ENCODE measurements at places on chromosomes 2 and 18.
A peak's percentile ranks its signal among the peaks of the same experiment; 100 is the strongest.

GRCh38 chr2:196925768-196926561 is 542 bp downstream of the PGAP1 start:
- DNase-seq = peak; percentile 49

DNA sequence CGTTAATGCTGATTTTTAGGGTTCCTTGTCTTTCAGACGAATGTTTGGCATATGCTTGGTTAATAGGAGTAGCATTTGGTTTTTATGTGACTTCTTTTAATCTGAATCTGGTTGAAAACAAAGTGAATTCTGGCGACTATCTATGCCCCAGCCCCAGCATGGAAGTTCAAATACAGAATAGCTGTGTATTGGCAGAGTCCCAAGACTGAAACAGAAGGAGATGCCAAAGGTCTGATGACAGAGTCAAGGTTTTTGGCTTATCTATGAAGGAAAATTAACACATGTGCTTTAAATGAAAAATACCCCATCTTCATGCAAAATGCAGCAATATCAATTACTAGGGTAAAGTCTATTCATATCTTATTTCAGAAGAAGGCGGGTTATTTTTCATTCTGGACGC is 734.8 kb upstream of the NXPH2 start:
- no peak for DNase-seq

GRCh38 chr2:46569766-46570165 is 90.4 kb downstream of the TMEM247 start:
- DNase-seq = no peak

DNA sequence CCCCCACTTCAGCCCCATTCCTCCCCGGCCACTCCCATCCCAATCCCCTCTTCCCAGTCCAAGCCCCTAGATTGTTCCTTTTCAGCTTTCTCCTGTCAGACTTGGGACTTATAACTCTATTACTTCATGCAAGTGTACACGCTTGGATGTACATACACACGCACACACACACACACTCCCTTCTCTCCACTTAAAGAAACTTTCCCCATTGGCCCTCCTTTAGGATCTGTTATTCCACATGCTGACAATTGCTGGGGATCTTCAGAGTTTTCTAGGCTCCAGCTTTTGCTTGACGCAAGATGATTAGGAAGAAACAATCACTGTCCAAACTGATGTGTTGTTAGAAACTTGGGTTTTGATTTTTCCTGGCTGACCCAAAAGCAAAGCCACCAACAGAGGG is 75.4 kb downstream of the CDK15 start:
- no peak for DNase-seq

GRCh38 chr2:61898810-61899209 is 6.7 kb upstream of the COMMD1 start:
- DNase-seq = no peak

- no peak for DNase-seq
These were observed 55.7 kb upstream of the LYPD1 start for GRCh38 chr2:132725748-132726147.

GRCh38 chr2:33084433-33084832 is 137.7 kb downstream of the LTBP1 start:
- no peak for DNase-seq

DNA sequence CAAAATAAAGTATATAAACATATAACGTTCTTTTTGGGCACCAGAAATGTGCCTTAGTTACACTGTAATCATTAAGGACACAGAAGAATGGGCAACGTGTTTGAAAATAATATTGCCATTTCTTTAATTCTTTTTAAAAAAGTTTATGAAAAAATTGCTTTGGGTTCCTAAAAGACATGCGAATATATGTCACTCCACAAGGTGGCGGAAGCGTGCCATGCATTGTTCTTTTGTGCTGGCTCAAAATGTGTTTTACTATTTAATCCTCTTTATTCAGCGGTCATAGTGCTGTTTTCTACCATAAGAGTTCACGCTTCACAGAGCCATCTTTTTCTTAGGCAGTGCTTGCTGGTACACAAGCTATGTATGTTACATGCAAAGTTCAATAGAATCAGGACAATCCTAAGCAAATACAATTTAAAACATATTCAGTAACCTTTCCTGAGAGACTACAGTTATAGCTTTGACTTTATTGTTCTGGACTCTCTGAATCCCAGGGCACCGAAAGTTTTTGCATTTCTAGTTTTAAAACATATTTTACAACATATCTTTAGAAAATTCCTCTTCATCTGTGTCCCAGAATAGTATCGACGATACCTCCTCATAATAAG is 147.8 kb upstream of the ERBB4 start:
- DNase-seq = peak; percentile 41

DNA sequence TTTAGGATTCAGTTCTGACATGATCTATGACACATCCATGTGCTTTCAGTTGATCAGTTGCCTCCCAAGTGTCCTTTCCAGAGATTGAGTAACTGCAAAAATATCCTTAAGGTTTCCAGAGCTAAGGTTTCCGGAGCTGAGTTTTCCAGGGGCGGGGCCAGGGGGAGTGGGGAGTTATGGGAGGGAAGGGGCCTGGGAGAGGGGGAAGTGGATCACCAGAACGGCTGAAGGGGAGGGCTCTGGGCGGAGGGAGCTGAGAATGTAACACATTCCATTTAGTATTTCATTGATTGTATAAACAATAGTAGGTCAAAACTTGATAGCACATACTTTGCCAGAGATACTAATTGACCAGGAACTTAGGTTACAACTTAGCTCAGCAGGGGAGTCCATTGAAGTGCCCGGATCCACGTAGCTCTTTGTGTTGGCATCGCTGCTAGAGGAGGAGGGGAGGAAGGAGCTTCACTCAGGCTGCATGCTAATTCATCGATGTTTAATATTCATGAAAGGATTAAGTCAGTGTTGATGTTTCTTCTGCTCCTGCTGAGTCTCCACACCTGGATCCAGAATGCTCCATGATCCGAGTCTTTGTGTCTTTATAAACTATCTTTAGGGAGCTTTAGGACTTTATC is 289.8 kb downstream of the ALPK2 start:
- DNase-seq = no peak
